Cardiac septum (tissue), 1 donor: ENCODE measurements at places on chromosomes 3 and 15.

- DNase-seq = no peak
These were observed 299.0 kb downstream of the NR2F2 start for GRCh38 chr15:96629511-96629910.

GRCh38 chr15:28977377-28978010 lies 91.7 kb downstream of the APBA2 start:
- DNase-seq = no peak

DNA sequence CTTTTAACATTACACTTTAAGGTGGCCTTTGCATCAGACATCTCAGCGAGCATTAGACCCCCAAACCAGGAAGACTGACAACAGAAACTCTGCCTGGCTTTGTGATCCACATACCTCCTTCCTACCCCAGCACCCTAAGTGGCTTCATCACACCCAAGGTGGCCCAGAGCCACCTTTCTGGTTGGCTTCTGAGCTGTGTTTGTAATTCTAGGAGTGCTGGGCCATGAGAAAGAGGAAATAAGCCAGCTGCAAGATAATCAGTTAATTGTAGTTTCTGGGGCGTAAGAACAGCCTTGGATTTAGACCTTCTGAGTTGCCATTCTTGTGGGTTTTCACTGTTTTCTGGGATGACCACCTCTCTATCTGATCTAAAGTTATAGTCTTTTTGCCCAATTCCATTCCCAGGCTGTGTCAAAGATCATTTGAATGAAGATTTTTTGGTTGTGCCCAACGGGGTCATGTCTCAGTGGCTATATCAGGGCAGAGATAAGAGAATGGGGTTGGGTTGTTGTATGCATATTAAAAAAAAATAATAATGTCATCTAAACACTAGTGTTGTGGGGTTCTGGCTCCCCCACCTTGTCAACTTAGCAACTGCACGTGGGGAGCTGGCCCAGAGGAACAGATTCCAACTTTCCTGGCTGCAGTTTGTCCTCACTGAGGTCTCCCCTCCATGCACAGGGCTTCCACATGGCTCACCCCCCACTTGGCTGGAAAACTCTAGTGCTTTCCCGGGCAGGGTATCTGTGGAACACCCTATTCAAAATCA lies 234.8 kb upstream of the WNT5A start:
- no peak for DNase-seq

GRCh38 chr15:47299846-47300434 lies 417.4 kb upstream of the SEMA6D start:
- DNase-seq = no peak

DNA sequence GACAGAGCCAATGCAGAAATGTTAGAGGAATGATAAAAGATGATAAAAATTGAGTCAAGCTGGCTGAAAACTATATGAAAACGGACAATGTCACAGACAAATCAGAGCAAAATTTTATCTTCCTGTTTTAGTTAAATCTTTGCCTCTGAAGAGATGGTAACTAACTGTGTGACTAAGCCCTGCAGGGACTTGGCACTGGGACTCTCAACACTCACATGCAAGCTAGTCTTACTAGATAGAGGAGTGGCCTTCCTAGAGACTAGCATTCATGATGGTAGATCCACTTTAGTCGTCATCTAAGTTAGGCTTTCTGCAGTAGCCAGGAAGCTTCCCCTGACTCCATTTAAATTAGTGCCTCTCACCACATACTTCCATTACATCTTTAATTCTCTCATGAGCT lies 4.1 kb downstream of the CCDC191 start:
- no peak for DNase-seq

DNA sequence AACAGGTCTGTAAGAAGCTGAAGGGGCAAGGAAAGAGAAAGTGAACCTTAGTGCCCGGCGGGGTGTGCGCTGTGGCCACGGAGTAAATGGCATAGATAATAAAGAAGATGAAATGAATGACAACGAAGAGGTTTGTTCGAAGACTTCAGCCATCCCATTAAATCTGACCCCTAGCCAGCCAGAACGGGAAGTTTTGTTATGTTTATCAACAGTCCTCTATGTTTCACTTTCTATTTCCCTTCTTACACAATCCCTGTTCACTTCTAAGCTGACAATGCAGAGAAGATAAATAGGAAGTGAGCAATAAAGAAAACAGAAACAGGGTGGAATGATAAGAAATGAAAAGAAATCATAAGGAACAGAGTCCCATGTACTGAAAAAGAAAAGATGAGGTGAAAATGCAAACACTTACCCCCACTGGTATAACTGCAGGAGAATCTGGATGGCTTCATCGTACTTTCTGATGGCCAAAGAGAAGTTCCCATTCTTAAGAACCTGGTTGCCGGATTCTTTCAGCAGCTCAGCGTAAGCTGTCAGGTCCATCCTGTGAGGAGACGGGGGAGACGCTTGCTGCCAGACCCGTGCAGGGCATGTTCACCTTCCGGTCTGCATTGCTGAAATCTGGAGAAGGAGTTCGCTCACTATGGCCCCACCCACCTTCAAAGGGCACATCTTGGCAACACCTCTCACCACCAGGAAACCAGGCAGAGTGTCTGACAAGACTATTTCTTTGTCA lies 36.8 kb downstream of the TRANK1 start:
- peak; percentile 86 for DNase-seq

- DNase-seq = no peak
These were observed 5.8 kb downstream of the PLXNB1 start for GRCh38 chr3:48423883-48424695.

- no peak for DNase-seq
These were observed 15.0 kb upstream of the SLC28A1 start for GRCh38 chr15:84869510-84869909.

DNA sequence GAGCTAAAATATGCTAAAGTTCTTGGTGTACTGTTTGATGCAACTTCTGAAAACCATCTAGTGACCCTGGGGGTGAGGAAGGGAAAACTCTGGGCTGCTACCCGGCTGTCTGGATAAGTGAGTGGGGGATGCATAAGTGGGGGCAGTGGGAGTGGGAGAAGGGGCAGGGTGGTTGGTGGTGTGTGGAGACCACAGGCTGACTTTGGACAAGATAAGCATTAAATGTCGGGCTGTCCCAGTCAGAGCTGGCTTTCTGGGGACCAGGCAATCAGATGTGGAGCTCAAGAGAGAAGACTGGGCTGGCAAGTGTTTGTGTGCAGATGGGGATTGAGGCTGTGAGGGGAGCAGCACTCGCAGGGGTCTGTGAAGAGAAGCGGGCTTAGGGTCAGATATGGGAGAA lies 11.0 kb upstream of the XIRP1 start:
- no peak for DNase-seq

DNA sequence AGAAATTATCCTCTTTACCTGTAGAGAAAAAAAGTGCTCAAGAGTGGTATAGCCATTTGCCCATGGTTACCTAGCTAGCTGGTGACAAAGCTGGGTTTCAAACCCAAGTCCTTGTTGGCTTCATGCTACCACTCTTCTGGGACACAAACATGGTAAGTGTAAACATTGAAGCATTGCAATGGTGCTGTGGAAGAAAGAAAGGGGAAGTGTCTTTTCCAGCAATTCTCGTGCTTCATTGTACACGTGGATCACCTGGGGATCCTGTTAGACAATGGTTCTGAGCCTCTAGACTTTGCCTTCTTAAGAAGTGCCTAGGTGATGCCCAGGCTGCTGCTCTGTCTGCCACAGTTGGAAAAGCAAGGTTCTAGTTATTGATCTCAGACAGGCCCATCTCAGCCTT lies 134.8 kb upstream of the CTNNB1 start:
- no peak for DNase-seq

DNA sequence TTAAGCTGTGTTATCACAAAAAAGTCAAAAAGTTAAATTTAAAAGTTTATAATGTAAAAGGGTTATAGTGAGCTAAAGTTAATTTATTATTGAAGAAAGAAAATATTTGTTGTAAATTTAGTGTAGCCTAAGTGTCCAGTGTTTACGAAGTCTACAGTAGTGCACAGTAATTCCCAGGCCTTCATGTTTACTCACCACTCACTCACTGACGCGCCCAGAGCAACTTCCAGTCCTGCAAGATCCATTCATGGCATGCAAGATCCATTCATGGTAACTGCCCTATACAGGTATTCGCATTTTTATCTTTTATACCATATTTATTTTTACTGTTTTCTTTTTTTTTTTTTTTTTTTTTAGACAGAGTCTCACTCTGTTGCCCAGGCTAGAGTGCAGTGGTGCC lies 69.5 kb downstream of the TPRA1 start:
- no peak for DNase-seq

GRCh38 chr3:146382386-146382785 lies 87.0 kb downstream of the PLSCR2 start:
- no peak for DNase-seq

DNA sequence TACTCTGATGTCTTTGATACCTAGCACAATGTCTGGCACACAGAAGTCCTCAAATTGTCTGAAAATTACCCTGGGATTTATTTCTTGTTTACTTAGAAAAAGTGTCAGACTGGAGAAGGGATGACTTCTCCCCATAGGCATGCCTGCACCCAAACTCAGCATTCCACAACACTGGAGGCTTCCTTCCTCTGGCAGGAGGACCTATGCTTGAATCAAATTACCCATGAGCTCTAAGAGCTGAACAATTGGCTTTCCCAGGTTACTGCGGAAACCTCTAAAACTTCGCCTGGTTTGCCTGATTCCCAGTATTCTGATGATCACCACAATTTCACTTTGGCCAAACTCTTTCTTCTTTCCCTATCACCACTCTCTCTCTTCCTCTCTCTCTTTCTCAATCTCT lies 217.4 kb downstream of the DIPK2A start:
- no peak for DNase-seq

DNA sequence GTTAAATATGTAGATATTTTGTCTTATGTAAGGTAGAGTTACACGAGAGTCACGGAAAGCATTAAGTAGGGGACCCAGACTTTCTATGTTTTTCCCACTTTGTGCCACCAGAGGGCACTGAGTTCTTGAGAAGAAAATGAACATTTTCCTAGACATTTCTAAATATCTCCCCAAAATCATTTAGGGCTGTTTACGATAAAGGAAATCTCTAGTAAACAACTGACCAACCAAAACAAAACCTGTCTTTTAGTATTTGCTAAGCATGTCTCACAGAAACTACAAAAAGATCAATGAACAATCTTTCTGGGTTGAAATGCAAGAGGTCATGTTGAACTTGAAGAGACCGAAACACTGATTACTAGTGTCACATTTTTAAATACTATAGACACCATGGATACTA lies 16.1 kb downstream of the POU1F1 start:
- DNase-seq = no peak

DNA sequence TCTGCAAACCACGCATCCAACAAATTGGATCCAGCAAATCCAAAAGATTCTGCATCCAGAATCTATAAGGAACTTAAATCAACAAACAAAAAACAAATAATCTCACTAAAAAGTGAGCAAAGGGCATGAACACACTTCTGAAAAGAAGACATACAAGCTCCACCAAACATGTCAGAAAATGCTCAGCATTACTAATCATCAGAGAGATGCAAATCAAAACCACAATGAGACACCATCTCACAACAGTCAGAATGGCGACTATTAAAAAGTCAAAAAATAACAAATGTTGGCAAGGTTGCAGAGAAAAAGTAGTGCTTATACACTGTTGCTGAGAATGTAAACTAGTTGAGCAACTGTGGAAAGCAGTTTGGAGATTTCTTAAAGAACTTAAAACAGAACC lies 21.6 kb upstream of the SLC25A36 start:
- DNase-seq = no peak

DNA sequence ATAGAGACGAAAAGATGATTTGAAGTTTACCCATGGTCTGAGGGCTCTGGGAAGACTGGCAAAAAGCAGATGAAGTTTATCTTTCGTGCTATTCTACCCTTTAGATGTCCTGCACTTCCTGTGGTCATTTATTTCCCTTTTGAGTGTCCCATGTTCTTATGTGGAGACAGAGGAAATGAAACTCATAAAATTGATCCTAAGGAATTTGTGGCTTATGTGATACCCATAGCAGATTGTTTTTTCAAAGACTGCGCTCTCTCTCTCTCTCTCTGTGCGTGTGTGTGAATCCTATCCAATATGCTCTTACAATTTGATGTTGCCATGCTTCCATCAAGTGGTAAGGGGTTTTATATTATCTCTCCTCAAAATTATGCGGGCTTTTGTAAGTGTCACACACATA lies 607.5 kb upstream of the DPPA4 start:
- no peak for DNase-seq

GRCh38 chr3:72887705-72888545 lies at the start of gene GXYLT2:
Gene GXYLT2, plus strand, starts transcription at chr3:72888046. Its CDS starts 188 bp downstream, at chr3:72888234.
- DNase-seq = peak; percentile 82

DNA sequence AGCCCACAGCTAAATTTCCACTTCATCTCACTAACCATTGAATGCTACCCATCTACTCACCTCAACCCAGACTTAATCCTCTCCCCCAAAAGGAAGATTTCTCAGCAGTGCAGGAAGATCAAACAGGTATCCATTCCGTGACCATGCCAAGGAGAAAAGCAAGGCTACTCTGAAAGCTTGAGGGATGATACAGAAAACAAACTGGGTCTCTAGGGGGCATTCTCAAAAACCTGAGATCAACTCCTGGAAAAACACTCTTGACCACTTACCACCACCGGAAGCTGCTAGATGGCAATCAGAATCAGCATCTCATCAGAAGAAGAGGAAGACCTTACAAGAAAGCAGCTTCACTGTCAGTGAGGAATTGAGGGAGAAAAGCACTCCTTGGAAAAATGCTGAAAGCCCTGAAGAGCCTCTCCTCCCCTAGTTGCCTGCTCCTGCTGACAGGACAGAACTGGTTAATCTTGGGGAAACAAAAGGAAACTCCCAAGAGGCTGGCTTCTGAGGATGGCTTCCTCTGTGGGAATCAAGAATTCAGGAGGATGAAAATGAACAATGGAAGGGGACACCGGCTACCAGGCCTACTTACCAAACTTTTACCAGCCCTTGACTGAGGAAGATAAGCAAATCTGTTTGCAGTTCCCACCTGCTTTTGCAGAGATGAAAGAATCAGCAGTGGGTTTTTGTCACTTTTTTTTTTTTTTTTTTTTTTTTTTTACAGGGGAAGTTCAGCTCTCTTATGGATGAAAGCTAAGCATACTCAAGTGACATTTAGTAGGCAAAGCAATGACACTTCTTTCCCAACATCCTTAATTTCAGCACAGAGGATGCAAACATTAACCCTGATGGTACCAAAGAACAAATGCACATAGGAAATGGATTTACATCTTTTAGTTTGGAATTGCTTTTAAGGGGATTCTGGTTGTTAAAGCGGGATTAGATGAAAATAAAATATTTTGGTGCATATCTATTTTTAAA lies at the start of gene ATP8B4:
Gene ATP8B4 (minus strand): TSS at position 171 of the 978 bp plus-strand sequence. CDS start 12,267 bp downstream, outside the sequence.
- no peak for DNase-seq

- DNase-seq = no peak
These were observed 7.6 kb downstream of the ZNF639 start for GRCh38 chr3:179330438-179330837.

DNA sequence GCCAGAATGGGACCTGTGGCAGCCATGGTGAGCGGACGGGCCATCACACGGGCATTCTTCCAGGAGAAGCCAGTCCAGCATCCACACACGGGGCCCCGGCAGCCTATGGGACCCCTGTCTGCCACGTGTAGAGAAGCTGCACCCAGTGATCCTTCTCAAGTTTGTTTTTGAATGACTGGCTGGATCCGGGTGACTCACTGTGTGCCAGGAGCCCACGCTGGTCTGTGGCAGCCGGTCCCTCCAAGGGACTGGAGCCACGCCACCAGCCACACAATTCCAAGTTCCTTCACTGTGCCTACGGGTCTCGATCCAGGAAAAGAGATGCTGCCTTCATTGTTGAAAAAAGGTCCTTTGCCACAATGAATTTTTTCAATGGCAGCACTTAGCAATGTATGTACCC lies 58.1 kb downstream of the ATP10A start:
- no peak for DNase-seq

- no peak for DNase-seq
These were observed 208.3 kb upstream of the PLSCR5 start for GRCh38 chr3:146813496-146813895.
